ENCODE measurements at places on chromosomes 13 and 19.

GRCh38 chr13:94020833-94021232 lies 458.6 kb downstream of the DCT start:
- DNase-seq: no peak

GRCh38 chr19:55224038-55224665 lies 4.4 kb downstream of the TMEM86B start:
- DNase-seq: no peak

DNA sequence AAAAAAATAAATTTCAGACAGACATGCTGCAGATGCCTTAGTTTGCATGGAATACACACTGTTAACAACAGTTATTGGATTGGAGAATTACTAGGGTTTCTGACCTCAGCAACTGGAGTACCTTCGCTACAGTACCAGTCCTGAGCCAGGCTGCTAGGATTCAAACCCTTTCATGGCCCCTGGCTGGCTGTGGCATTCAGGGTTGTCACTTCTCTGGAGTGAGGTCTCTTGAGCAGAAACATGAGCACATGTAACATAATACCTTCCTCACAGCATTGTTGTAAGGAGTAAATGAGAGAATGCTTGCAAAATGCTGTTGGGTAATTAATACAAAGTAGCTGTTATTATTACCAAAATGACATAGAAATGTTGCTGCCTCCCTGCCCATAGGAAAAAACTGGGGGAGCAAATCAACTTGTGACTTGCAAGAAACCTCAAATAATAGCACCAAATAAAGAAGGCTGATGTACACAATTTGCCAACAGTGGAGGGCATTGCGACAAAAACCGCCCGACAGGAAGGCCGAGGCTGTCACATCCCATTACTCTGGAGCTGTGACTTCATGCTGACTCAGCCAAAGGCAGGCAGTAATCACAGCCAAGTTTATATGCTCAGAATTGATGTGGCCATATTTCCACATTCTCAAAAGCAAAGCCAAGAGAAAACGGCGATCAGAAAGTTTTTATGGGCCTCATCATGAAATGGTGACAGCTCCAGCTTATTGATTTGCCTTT lies 100.4 kb downstream of the RFC3 start:
- no peak for DNase-seq

GRCh38 chr13:48562296-48563066 lies 29.6 kb upstream of the RCBTB2 start:
- no peak for DNase-seq

DNA sequence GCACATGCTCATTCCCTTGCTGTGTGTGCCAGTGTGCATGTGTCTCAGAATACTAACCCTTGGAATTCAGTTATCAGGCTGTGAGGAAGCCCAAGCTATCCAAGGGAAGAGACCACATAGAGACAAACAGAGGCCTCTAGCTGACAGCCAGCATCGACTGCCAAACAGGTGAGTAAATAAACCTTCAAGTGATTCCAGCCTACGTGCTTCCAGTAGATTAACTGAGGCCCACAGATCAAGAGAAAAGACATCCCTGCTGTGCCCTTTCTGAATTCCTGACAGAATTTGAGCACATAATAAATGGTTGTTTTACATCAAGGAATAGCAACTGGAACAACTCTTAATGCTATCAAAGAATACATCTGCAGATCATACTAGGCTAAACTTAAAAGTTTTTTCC lies 17.5 kb downstream of the ZC3H13 start:
- no peak for DNase-seq

GRCh38 chr13:95220611-95221010 lies 80.6 kb downstream of the ABCC4 start:
- peak; percentile 38 for DNase-seq

GRCh38 chr13:61123538-61124289 lies 291.9 kb downstream of the PCDH20 start:
- DNase-seq: no peak

- no peak for DNase-seq
Observed at GRCh38 chr13:76009267-76009890, 373.2 kb downstream of the LMO7 start.

- no peak for DNase-seq
Observed at GRCh38 chr19:35796645-35797542, 15.8 kb downstream of the PRODH2 start.

DNA sequence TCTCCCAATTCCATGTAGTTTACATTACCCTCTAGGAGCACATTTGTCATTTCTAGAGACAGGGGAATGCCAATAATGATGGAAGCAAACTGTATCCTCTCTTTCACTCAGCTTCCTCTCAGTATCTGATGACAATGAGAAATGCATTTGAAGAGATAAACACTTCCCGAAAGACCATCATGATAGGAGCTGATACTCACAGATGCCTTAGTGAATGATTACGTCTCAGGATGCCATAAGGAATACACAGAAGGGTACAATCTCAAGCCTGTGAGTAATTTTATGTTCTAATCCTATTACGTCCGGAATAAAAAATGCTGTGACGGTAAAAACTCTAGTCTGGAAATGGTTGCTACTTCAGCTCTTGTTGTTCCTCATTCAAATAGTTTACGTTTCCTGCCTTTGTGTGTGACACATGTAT lies 663.8 kb upstream of the MIR17HG start:
- DNase-seq: no peak

DNA sequence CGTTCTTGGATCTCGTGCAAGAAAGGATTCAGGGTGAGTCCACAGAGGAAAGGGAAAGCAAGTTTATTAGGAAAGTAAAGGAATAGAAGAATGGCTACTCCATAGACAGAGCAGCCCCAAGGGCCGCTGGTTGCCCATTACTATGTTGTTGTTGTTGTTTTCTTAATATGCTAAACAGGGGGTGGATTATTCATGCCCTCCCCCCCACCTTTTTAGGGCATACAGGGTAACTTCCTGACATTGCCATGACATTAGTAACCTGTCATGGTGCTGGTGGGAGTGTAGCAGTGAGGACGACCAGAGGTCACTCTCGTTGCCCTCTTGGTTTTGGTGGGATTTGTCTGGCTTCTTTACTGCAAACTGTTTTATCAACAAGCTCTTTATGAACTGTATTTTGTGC lies 29.1 kb upstream of the PCDH9 start:
- no peak for DNase-seq

DNA sequence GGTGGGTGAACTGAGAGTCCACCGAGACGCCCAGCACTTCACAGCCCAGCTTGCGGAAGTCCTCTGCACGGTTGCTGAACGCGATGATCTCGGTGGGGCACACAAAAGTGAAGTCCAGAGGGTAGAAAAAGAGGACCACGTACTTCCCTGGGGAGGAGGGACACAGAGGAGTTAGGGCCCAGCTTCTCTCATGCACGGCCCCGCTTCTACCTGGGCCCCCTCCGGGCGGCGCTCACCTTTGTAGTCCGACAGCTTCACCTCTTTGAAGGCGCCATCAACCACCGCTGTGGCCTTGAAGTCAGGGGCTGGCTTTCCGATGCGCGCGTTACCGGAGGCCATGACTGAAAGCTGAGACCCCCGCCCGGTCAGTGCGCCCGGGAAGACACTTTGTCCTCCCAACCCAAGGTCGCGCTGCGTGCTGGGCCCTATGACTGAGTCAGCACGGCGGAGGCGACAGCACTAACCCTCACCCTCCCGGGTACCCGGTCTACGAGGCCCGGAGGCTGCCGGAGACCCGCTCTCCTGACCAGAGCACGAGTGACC lies 606 bp downstream of the PRDX2 start:
- DNase-seq: no peak

GRCh38 chr13:44300895-44301638 lies 72.6 kb upstream of the SERP2 start:
- peak; percentile 35 for DNase-seq

DNA sequence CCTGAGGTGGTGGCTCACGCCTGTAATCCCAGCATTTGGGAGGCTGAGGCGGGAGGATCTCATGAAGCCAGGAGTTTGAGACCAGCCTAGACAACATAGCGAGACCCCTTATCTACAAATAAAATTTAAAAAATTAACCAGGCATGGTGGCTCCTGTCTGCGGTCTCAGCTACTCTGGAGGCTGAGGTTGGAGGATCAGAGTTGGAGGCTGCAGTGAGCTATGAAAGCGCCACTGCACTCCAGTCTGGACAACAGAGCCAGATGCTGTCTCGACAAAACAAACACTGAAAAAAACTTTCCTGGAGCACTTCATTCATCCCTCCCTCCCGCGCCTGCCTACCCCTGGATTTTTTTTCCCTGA lies 665 bp upstream of the ATG4D start:
- peak; percentile 82 for DNase-seq

GRCh38 chr19:55058781-55059610 lies 4.0 kb downstream of the RDH13 start:
- DNase-seq: no peak

- peak; percentile 66 for DNase-seq
Observed at GRCh38 chr19:48637948-48638830, 1.0 kb upstream of the DBP start.

DNA sequence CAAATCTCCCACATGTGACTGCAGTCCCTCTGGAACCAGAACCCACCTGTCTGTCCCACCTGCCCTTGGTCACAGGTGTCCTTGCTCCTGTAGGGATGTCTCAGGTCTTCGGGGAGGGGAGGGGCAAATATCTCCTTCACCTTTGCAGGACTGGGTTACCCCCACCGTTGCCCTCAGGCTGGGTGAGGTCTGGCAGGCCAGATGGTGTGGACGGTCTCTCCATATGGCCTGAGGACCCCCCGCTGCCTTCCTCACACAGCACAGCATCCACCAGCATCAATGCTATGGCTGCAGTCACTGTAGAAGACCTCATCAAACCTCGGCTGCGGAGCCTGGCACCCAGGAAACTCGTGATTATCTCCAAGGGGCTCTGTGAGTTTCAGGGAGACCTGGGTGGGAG lies 10.0 kb downstream of the SLC5A5 start:
- DNase-seq: no peak

- peak; percentile 81 for DNase-seq
Observed at GRCh38 chr19:49113762-49114629, at the start of gene LIN7B. Gene LIN7B (plus strand): TSS chr19:49114370. CDS start chr19:49114405, 35 bp downstream.

GRCh38 chr19:57888560-57889231 lies at the start of gene ZNF814:
Gene ZNF814 (minus strand): TSS chr19:57889037. CDS start chr19:57888802, 235 bp downstream.
- no peak for DNase-seq

- no peak for DNase-seq
Observed at GRCh38 chr19:406135-406781, 2.7 kb downstream of the C2CD4C start.

DNA sequence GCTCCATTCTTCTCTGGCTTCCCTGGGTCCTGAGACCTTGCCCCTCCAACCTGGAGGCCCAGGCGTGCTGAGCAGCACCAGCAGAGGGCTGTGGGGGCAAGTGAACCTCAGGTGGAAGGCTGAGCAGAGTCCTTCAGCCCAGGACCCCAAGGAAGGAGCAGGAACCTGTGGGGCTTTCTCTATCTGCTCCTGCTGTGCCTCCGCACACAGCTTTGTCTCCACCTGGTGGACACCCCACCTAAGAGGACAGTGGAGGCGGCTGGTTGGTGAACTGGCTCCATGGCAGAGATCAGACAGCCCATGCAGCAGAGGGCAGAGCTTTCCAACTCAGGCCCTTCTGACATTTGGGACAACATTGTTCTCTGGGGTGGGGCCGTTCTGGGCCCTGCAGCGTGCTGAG lies 19.7 kb downstream of the ZFR2 start:
- no peak for DNase-seq

DNA sequence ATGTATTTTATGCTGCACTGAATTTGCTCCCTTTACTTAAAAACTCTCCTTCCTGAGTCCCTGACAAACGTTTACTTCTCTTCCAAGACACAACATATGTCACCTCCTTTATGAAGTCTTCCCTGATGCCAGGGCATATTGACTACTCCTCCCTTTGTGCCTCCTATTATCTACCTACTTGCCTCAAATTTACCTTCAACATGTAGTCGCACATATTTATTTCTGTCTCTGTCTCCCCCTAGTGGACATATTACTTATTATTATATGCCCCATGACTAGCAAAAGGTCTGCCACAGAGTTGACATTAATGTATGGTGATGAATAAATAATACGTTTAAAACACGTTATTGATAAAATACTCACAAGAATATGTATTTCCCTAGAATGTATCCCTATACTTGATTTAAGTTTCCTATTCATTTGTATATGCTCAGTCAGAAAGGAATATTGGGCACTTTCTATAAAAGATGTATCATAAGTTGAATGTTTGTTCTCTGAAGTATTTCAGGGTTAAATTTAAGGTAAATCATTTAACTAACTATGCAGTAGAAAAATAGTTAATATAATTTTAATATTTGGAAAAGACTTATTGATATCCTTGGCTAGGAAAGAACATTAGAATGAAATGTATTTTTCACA lies 250.3 kb upstream of the ATXN8OS start:
- DNase-seq: peak; percentile 46

- DNase-seq: no peak
Observed at GRCh38 chr13:73273745-73274144, 214.9 kb downstream of the KLF5 start.

- DNase-seq: peak; percentile 20
Observed at GRCh38 chr19:3932931-3933810, at the start of gene NMRK2. Gene NMRK2 (plus strand): TSS chr19:3933069. CDS start chr19:3933672, 603 bp downstream.

DNA sequence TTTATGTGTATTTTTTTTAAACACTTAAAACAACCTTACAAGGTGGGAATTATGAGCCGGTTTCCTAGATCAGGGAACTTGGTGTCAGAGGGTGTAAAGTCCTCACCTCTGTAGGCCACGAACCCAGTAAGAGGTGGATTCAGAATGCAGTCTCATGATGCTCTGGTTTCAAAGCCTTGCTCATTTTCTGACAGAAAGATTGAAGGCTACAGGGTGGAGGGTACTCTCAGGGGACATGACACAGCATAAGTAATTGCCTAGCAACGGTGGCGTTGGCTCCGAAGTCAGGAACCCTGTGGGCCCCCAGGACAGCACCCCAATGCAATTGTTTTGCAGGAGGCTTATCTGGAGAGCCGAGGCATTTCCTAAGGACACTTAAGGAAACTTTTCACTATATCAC lies 794.7 kb downstream of the EFNB2 start:
- no peak for DNase-seq

GRCh38 chr19:58338336-58338735 lies 11.5 kb downstream of the ZSCAN22 start:
- DNase-seq: no peak

DNA sequence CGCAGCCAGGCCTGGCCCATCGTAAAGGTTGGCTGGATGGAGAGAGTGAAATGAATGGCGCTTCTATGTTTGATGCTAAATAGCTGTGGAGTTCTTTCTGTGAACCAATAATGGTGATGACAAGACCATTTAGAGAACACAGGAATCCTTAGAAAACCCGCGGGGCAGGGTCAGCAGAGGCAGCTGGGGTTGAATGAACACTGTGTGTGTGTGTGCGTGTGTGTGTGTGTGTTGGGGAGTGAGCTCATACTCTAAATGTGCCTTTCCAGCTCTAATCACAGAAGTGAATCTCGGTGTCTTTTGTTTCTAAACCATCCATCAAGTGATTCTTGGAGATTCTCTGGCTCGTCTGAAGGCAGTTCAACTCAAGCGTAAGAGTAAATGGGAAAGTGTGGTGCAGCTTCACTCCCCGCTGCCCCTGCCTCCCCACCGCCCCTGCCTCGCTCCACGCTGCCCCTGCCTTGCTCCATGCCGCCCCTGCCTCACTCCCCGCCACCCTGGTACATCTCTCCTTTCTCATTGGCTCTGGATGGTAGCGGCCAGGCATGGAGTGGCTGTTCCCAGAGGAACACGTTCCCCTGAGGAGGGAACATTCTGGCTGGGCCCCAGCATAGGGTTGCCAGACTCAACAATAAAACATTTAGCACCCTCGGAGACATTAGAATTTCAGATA lies 21.2 kb downstream of the TMPRSS9 start:
- no peak for DNase-seq
